ENCODE measurements at places on chromosomes 13 and 19. TPM values are rescaled to one million over a fixed set of nuclear protein-coding genes. Genes with fewer than 3 reads are reported as not detected.

CDC42EP5 gene
- total RNA-seq = not detected

FCER2 gene
- total RNA-seq = 25.4 TPM

DNAAF3 gene
- 0.52 TPM for total RNA-seq

F7 gene
- 0.52 TPM for total RNA-seq

NXNL1 gene
- not detected for total RNA-seq

ZNF283 gene
- 2.9 TPM for total RNA-seq

TSKS gene
- total RNA-seq = 0.31 TPM

LRRC4B gene
- total RNA-seq = not detected
